GF-D8 (cell line): ENCODE measurements at places on chromosomes 13 and 19.

DNA sequence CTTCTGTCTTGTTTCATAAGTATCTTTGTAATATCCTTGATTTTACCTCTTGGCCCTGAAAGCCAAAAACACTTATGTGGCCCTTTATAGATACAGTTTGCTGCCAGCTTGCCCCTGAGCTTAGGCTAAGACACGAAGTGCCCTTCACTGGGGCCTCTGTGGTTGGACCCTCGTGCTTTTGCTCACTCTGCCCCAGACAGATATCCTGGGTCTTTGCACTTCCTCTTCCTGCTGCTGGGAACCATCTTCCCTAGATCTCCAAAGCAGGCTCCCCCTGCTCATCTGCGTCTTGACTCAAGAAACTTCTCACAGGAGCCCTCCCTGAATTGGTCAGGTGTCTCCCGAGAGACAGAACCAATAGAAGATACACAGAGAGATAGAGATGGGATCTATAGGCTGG, 2.0 kb upstream of the TNFSF14 start:
- no peak for DNase-seq

DNA sequence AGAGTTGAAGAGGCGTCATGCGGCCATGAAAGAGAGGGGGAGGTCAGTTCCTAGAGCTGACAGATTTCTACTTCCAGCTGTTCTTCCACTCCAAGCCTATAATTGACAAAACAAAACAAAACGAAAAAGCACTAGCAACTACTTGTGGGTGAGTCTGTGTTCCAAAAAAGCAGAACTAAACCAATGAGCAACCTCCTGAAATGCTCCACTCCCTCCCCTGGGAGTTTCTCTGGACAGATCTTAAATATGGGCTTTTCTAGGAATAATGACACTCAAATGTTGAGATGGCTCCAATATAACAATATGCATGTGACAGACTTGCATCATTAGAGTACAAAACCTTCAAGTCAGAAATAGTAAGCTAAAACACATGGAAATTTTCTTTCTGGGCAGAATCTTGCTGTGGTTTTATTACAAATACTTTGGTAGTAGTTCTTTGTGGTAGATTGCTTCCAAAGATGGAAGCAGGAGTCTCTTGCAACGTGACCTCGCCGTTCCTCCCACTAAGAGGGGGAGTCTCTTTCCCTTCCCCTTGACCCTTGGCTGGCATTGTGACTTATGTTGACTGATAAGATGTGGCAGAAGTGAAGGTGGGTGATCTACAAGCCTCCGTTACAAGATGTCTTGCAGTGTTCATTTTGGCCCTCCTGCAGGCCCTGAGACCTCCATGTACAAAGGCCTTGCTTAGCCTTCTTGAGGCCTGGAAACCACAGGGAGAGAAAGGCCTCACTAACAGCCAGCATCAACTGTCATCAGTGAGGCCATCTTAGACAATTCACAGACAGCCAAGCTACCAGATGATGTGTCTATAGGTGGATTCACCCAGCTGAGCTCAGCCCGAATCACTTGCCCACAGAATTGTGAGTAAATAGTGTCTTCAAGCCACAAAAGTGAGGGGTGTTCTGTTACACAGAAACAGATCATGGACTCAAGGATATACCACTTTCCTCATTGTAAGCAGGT, 173.1 kb upstream of the RFC3 start:
- DNase-seq, result peak; percentile 87

DNA sequence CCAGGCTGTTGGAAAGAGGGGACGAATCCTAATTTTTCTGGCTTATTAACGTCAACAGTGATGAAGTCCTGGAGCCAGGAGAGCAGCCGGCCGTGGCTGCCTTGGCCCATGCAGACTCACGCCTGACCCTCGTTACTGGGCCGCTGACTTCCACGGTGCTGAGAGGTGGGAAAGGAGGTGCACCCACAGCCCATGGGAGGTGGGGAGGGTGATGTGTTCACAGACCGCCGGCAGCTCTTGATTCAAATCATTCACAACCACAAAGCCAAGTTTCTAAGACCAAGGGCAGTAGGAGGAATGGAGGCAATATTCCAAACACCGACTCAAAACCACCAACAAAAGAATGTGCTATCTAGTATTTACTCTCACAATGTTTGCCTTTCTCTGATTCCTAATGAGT, 24.3 kb downstream of the COL4A2 start:
- DNase-seq, result no peak

GRCh38 chr19:3708207-3708931, at the start of gene TJP3:
Gene TJP3, plus strand, starts transcription at chr19:3708384. Its CDS starts 20,049 bp downstream, at chr19:3728433.
- DNase-seq, result no peak

DNA sequence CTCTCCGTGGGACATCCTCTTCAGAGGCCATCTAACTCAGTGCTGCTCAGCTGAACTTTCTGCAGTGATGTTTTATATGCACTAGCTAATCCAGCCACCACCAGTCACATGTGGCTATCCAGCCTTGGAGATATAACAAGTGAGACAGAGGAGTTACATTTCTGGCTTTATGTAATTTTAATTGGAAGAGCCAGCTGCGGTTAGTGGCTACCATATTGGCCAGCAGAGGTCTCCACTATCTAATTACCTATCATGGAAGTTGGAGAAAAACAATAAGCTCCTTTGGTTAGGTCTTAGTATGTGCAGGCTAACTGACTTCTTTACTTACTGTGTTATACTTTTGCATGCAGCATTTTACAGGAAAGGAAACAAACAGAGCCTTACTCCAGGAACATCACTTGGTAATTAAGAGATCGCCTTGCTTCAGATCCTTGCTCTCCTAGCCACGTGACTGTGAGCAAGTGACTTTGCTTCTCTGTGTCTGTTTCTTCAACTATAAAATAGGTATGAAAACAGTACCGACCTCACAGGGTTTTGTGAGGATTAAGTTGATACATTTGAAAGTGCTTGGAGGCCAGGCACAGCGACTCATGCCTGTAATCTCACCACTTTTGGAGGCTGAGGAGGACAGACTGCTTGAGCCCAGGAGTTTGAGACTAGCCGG, 1.6 kb upstream of the KLK10 start:
- DNase-seq, result peak; percentile 3

- DNase-seq, result no peak
Measured at GRCh38 chr19:33217881-33218280, 7.8 kb downstream of the SLC7A10 start.

- DNase-seq, result no peak
Measured at GRCh38 chr19:55118401-55118991, 1.1 kb upstream of the PPP1R12C start.

GRCh38 chr19:57719424-57719823, 8.0 kb downstream of the ZNF671 start:
- DNase-seq, result no peak

DNA sequence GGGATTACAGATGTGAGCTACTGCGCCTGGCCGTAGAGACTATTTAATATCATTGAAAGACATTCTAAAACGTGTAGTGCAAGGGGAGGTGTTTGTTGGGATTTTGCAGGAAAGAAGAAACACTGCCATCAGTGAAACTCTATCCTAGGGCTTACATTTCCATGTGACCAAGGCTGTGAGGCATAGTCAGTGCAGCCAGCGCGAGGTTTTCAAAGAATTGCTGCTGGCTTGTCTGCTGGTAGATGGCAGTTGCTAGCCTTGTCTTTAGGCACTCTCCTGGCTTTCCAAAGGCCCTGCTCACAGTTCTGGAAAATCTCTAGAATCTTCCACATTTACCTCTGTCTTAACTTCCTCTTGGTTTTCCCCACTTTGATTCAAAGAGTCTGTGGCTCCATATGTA, 77.5 kb downstream of the GPC6 start:
- no peak for DNase-seq

- no peak for DNase-seq
Measured at GRCh38 chr13:42893214-42893671, 98.8 kb downstream of the EPSTI1 start.

DNA sequence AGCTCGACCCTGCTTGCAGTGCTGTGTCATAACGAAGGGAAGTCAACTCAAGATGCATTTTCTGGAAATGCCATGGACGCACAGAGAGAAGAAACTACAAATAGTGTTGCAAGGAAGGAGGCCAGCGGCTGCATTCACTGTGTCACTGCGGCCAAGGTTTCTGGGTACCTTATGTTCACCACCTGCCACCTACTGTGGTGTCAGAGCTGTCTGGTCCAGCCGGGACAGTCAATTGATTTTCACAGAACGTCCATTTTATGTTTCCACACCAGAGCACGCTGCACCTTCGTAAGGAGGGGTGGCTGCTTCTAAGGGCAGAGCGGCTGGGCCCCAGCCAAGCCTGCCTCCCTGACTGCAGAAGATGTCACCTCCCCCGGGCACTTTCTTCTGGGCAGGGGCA, 17.7 kb downstream of the TSHZ3 start:
- DNase-seq, result no peak

DNA sequence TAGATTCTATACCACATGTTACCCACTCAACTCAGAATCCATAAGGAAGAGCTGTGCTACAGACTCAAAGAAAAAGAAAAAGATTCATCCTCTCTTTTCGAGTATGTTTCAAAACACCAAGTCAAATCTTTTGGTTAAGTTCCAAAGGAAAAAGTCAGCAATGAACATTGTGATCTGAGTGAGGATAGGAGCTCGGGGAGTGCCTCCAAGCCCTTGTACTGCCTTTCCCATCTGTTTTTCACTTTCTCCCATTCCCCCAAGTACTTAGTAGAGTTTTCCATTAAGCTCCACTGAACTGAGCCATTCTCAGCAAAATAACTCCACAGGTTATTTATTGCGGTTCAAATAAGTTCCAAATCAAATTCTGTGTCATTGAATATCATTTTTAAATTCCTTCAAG, 47.7 kb upstream of the MAB21L1 start:
- DNase-seq, result no peak

DNA sequence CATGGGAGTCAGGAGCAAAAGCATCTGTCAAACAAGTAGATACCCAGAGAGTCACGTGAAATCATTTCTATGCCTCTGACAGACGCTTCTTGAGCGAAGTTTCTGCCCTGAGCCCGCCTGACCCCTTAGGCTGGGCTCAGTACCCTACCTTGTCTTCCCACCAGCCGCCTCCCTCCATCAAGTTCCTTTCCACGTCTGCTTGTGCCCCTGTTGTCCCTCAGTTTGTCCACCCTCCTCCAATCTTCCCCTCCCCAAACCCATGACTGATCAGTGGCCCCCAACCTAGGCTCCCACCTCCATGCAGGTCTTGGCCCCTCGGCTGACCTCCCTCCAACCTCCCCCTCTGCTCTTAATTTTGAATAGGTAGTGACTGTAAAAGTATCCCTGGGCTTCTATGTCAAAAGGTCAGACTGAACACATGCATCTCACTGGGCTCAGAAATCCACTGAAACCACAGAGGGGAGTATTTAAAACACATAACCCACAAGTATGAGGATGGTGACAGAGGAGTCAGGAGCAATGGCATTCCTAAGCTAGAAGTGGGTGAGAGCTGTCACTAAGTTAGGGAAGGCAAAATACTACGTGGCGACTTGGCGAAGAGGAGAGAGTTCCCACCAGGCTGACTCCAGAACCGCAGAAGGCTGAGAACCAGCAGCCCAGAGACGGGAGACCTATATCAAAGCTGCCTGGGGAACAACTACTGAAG, 1.7 kb upstream of the ZNF446 start:
- no peak for DNase-seq

GRCh38 chr19:10977742-10978092, 16.9 kb downstream of the SMARCA4 start:
- DNase-seq, result no peak

GRCh38 chr13:111183959-111184358, 68.8 kb downstream of the ARHGEF7 start:
- DNase-seq, result no peak

DNA sequence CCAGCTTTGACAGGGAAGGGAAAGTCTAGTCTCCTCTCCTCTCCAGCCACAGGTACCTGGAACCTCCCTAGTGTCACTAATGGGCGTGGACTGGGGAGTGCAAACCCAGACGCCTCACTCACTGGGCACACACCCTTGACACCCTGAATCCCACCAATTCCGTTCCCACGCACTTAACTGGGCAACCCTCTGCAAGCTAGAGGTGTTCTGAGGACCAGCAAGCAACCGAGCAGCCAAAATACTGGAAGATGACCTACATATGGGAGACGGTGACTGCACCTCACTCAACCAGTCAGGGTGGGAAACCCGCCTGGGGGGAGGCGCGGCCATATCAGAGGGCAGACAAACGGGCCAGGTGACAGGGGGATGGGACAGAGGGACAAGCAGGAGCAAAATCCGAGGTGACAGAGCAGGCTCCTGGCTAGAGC, 991 bp downstream of the ABHD17A start:
- no peak for DNase-seq

- DNase-seq, result no peak
Measured at GRCh38 chr13:51550151-51550550, 34.1 kb upstream of the WDFY2 start.

- no peak for DNase-seq
Measured at GRCh38 chr19:41588497-41589209, 12.7 kb downstream of the CEACAM21 start.

DNA sequence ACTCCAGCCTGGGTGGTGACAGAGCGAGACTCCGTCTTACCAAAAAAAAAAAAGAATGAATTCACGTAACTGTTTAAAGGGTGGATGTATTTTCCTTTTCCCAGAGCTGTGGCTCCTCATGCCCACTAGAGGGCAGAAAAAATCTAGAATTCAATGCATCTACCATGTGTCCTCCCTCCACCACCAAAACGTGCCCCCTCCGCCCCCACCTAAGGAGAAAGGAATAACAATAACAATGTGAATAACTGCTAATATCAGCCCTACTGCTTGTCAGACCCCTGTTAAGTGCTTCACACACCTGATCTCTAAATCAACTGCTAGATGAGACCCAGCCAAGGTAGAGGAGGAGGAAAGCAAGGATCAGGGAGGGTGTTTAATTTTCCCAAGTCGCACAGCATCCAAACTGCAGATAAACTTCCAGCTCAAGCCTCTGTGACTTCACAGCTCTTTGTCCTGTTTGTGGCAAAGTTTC, 20.2 kb upstream of the PNMA8B start:
- DNase-seq, result no peak

DNA sequence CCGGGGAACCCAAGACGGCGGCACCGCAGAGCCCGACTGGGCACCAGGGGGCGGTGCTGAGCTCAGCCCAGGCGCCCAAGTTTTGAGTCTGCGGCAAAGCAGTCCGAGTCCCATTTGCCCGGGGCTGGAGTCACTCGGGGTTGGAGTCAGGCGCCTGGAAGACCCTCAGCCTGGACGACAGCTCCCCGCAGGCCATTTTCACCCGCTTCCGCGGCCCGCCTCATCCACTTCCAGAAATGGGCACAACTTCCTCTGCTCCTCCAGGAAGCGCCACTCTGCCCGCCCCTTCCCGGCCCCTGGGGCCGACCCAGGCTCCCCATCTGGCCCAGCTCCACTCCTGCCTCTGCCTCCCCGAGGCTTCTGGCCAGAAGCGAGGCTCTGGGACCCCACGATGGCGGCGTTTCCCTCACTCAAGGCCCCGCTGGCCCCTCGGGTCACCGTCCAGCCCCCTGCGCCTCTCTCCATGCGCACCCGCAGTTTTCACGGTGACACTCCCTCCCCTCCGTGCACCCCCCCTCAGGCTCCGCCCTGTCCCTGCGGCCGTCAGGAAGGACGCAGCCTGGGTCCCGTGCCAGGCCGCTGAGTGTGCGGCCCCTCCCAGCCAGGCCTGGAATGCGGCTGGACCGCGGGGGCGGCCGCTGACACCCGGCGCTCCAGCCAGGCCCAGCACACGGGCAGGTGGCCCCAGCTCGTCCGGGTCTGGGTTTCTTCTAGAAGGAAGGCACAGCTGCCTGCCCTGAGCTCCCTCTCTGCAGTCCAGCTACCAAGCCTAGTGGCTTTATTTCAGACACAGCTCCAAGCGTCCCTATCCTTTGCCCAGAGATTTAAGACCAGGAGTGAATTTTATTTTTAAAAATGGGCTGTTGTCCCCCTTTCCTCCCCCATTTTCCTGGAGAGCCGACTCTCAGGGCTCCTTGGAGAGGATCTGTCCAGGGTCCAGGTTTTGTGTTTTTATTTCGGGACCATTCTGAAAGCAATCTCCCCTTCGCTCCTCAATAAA, 4.7 kb downstream of the SERTAD1 start:
- DNase-seq, result peak; percentile 72

- no peak for DNase-seq
Measured at GRCh38 chr13:37645181-37645740, 46.7 kb upstream of the POSTN start.
